ENCODE measurements at places on chromosomes 6 and 20.

DNA sequence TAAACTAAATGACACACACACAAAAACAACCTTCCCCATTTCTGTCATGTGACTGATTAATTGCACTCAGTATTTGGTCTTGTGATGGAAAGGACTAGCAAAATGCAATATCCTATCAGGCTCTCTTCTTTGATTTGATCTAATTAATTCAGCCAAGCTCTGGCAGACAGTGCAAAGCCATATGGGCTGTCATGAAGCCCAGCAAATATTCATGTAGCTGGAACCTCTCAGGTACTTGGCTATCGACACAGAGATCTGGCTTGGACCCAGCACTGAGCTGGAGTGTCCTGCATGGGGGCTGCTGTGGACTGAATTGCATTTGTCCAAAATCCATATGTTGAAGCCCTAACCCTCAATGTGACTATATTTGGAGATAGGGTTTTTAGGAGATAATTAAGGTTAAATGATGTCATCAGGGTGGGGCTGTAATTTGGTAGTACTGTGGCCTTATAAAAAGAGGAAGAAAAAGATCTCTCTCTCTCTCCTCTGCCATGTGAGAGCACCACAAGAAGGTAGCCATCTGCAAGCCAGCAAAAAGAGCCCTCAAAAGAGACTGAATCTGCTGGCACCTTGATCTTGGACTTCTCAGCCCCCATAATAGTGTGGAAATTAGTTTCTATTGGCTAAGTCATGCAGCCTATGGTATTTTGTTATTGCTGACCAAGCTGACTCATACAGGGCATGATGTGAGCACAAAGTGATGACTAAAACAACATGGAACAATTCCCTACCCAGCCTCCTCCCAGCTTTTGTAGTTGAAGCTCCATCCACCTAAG is 77.1 kb downstream of the STMND1 start:
- peaks cover 8% of the 10 kb centered on the region for H3K4me1 ChIP-seq
- H3K36me3 ChIP-seq = no peaks in the 10 kb centered on the region
- no peak overlapping the region for H3K4me3 ChIP-seq
- H3K27me3 ChIP-seq = no peaks in the 10 kb centered on the region
- no peak overlapping the region for H3K27ac ChIP-seq

- DNase-seq = no peak
- H3K36me3 ChIP-seq = peaks cover 21% of the 10 kb centered on the region
- no peaks in the 10 kb centered on the region for H3K27me3 ChIP-seq
- H3K27ac ChIP-seq = no peak overlapping the region
- no peak overlapping the region for H3K4me3 ChIP-seq
These were observed 45.2 kb downstream of the RPP40 start for GRCh38 chr6:4958624-4959023.

- no peak for DNase-seq
- H3K4me1 ChIP-seq = peaks cover 12% of the 10 kb centered on the region
- no peak within 1 kb of the TSS for H3K27ac ChIP-seq
- peaks cover 33% of the 10 kb centered on the region for H3K27me3 ChIP-seq
- no peak within 1 kb of the TSS for H3K4me3 ChIP-seq
These were observed at the start of gene ANGPT4 for GRCh38 chr20:916125-916799. Gene ANGPT4, minus strand, starts transcription at chr20:916334. Its CDS starts 120 bp downstream, at chr20:916214.

DNA sequence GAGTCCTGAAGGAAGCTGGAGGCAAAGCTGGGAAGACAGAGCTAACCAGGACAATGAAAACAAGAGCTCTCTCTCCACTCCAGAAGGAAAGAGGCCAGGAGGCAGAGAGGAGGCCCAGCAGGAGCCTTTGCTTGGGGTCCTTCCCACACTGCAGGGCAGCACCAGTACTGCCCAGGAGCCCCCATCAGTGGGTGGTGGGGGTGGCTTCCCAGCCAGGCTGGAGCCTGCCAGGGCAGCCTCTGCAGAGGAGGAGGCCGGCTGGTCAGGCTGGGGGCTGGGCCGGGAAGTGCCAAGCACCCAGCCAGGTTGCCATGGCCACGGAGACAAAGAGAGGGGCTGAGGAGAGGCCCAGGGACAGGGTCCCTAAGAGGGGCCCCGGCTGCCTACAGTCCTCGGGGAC is 33.4 kb downstream of the PREX1 start:
- H3K27ac ChIP-seq = no peak overlapping the region
- no peak overlapping the region for H3K4me3 ChIP-seq
- no peak for DNase-seq
- H3K36me3 ChIP-seq = no peaks in the 10 kb centered on the region
- no peaks in the 10 kb centered on the region for H3K27me3 ChIP-seq

DNA sequence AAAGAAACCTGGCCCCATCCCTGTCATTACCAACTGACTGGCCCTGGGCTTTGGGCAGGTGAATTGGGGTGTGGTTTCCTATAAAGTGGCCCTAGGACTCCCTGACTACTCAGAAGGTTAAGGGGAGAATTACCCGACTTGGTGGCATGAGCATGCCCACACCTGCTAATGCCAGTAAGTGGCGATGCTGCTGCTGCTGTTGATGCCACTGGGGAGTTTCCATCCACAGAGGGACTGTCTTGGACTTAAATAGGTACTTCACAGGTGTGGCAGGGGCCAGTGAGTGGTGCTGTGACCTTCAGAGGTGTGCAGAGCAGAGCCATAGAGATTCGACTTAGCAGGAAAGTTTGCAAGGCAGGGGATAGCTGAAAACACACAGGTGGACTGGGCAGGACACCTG is 32.6 kb upstream of the MDFI start:
- H3K27me3 ChIP-seq = no peaks in the 10 kb centered on the region
- H3K36me3 ChIP-seq = no peaks in the 10 kb centered on the region
- H3K4me3 ChIP-seq = no peak overlapping the region
- DNase-seq = no peak
- H3K4me1 ChIP-seq = peaks cover 9% of the 10 kb centered on the region

- no peaks in the 10 kb centered on the region for H3K27me3 ChIP-seq
- H3K4me3 ChIP-seq = no peak overlapping the region
- no peaks in the 10 kb centered on the region for H3K4me1 ChIP-seq
- no peaks in the 10 kb centered on the region for H3K36me3 ChIP-seq
These were observed 667.7 kb upstream of the AGPAT4 start for GRCh38 chr6:161941565-161941964.

GRCh38 chr20:46289432-46289831 is 18.9 kb downstream of the CDH22 start:
- no peaks in the 10 kb centered on the region for H3K4me1 ChIP-seq
- DNase-seq = no peak
- no peaks in the 10 kb centered on the region for H3K36me3 ChIP-seq

- no peak overlapping the region for H3K4me3 ChIP-seq
- peaks cover 5% of the 10 kb centered on the region for H3K27me3 ChIP-seq
- peaks cover 5% of the 10 kb centered on the region for H3K4me1 ChIP-seq
- H3K27ac ChIP-seq = no peak overlapping the region
- no peaks in the 10 kb centered on the region for H3K36me3 ChIP-seq
These were observed 5.7 kb upstream of the OSTM1 start for GRCh38 chr6:108080010-108080780.

GRCh38 chr6:16637635-16638034 is 123.6 kb downstream of the ATXN1 start:
- DNase-seq = no peak
- peaks cover 19% of the 10 kb centered on the region for H3K4me1 ChIP-seq
- H3K4me3 ChIP-seq = no peak overlapping the region
- no peak overlapping the region for H3K27ac ChIP-seq

GRCh38 chr6:155861821-155862220 is 406.2 kb upstream of the NOX3 start:
- H3K4me3 ChIP-seq = no peak overlapping the region
- DNase-seq = no peak
- H3K27me3 ChIP-seq = no peaks in the 10 kb centered on the region
- H3K27ac ChIP-seq = no peak overlapping the region
- H3K4me1 ChIP-seq = no peaks in the 10 kb centered on the region
- no peaks in the 10 kb centered on the region for H3K36me3 ChIP-seq

DNA sequence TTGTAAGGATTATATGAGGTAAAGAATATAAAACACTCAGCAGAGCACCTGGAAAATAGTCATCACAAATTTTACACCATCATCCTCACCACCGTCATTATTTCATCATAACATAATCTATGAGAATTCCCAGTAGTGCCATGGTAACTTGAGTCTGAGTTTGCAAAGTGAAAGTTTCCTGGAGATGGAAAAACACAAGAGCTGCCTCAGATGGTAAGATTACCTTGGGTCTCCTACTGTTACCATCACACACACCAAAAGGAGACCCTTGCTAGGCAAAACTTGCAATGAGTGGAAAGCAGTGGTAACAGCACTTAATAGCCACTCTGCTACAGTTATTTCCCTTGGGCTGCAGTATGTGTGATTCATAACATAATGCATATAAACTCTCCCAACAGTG is 589.8 kb downstream of the RNF144B start:
- no peak for DNase-seq
- H3K36me3 ChIP-seq = no peaks in the 10 kb centered on the region
- no peaks in the 10 kb centered on the region for H3K27me3 ChIP-seq
- no peak overlapping the region for H3K27ac ChIP-seq
- H3K4me1 ChIP-seq = peaks cover 16% of the 10 kb centered on the region

GRCh38 chr6:12250383-12250770 is 39.8 kb upstream of the EDN1 start:
- no peak overlapping the region for H3K27ac ChIP-seq
- H3K27me3 ChIP-seq = peaks cover 20% of the 10 kb centered on the region
- no peak overlapping the region for H3K4me3 ChIP-seq
- no peak for DNase-seq
- no peaks in the 10 kb centered on the region for H3K36me3 ChIP-seq

GRCh38 chr6:149936743-149937142 is 5.1 kb upstream of the ULBP2 start:
- H3K4me1 ChIP-seq = peaks cover 21% of the 10 kb centered on the region
- DNase-seq = no peak
- peaks cover 96% of the 10 kb centered on the region for H3K27me3 ChIP-seq

DNA sequence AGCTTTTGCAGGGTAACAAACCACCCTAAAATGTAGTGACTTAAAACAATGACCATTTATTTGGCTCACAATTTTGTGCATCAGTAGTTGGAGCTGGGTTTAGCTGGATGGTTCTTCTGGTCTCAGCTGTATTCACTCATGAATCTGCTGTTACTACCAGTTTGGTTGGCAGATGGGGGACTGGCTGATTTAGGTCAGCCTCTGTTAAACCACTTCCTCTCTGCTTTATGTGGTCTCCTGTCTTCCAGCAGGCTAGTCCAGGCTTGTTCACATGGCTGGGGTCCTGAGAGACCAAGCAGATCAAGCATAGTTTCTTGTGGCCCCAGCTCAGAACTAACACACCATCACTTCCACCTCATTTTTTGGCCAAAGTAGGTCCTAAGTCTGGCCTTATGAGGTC is 67.2 kb upstream of the LAMP5 start:
- DNase-seq = no peak
- no peaks in the 10 kb centered on the region for H3K4me1 ChIP-seq
- H3K36me3 ChIP-seq = peaks cover 71% of the 10 kb centered on the region
- H3K27ac ChIP-seq = no peak overlapping the region
- H3K27me3 ChIP-seq = no peaks in the 10 kb centered on the region

- H3K27me3 ChIP-seq = no peaks in the 10 kb centered on the region
- H3K27ac ChIP-seq = peak overlapping the region; percentile 80
- no peaks in the 10 kb centered on the region for H3K36me3 ChIP-seq
- no peak overlapping the region for H3K4me3 ChIP-seq
- DNase-seq = no peak
These were observed 20.5 kb downstream of the CAPN11 start for GRCh38 chr6:44179072-44179536.

DNA sequence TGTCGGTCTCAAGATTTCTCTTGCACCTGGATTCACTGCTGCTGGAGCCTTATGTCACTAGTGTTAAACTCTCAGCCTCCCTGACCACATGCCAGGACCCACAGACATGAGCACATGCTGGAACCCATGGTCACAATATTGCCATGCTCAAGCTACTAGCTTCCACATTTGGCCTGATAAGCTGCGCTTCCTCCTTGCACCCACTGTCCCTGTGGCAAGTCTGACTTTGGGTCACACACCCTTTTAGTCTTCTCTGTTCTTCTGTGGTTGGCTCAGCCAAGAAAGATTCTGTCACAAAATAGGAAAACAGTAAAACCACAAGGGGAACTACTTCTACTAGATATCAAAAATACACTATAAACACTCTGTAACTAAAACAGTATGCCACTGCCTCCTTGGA is 68.9 kb upstream of the HDAC2 start:
- no peaks in the 10 kb centered on the region for H3K36me3 ChIP-seq
- no peak for DNase-seq
- no peak overlapping the region for H3K4me3 ChIP-seq
- H3K4me1 ChIP-seq = no peaks in the 10 kb centered on the region
- H3K27me3 ChIP-seq = no peaks in the 10 kb centered on the region

GRCh38 chr6:122730775-122731386 is 48.6 kb upstream of the FABP7 start:
- H3K27ac ChIP-seq = no peak overlapping the region
- H3K4me3 ChIP-seq = no peak overlapping the region
- H3K36me3 ChIP-seq = no peaks in the 10 kb centered on the region
- H3K27me3 ChIP-seq = peaks cover 38% of the 10 kb centered on the region
- no peak for DNase-seq

DNA sequence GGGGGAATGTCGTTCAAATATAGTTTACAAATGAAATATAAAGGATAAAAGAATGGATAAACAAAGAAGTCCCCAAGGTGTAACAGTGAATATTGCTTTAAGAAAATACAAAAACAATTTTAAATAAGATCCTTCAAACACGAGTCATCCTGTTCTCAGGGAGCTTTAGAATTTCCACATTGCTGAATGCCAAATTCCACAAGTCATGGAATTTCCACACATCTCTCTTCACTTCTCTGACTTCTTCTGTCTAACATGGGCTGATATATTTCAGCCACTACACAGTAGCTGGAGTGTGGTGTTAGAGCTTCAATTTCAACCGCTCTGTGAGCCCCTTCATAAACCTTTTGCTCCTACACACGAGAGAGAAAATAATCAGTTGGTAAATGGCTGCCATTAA is 28.0 kb downstream of the IL22RA2 start:
- H3K36me3 ChIP-seq = no peaks in the 10 kb centered on the region
- DNase-seq = no peak
- no peak overlapping the region for H3K4me3 ChIP-seq

DNA sequence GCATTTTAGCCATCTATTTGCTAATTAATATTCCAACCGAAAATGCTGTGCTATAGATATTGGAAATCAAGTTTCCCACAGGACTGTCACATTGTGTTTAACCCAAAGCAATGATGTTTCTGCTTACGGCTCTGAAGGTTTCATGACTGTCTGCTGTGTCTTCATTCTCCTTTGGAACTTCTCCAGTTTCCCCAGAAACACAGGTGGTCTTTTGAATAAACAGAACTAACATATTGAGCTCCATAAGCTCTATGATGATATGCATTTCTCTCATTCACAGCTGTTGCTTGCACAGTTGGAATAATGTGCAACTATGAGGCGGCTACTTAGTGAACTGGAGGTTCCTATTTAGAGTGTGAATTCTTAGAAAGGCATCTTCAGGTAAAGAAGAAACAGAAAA is 266.0 kb upstream of the ID4 start:
- no peak overlapping the region for H3K27ac ChIP-seq
- peaks cover 6% of the 10 kb centered on the region for H3K27me3 ChIP-seq
- DNase-seq = no peak
- no peaks in the 10 kb centered on the region for H3K36me3 ChIP-seq
- no peak overlapping the region for H3K4me3 ChIP-seq
